ENCODE measurements at places on chromosomes 13 and 19.

DNA sequence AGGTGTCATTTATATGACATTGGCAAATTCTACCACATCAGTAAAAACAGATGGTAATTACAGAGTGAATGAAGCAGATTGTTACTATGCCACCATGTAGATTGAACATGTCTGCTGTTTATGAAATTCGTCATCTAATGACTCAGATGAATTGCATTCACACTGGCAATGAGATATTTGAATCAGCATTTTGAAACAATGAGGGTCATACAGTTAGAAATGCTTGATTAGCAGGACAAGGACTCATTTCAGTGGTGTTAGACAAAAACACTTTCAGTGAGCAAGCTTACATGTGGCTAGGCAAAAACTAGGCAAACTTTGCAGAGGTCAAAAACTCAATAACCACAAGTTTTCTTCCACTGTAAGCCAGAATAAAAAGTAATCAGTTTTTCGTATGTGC lies 1165.0 kb downstream of the SLITRK1 start:
- no peak for DNase-seq

DNA sequence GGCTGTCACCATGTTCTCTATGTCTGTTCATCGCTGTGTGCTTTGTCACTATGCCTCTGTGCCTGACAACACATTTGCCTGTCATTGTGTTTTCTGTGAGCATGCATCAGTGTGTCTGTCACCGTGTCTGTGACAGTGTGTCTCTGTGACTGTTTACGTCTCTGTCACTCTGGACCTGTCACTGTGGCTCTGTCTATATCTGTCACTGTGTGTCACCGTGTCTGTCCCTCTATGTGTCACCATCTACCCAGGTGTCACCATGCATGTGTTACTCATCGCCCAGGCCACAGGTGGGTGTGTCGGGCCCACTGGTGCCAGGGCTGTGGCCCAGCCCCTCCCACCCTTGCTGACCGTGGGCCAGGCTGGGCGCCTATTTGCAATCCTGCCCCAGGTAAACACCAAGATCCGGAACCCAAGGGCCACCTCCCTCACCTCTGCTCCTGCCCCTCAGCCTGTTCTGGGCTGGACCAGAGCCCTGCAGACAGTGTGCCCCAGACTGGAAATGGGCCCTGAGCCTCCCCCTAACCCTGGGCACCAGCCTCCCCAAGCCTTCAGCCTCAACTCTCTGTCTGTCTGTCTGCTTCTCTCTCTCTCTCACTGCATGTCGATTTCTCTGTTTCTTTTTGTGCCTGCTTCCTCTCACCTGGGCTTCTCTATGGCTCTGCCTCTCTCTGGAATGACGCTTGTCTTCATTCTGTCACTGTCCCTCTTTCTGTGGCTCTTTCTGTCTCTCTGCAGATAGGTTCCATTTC lies 7.7 kb downstream of the IRF2BP1 start:
- peak; percentile 59 for DNase-seq

DNA sequence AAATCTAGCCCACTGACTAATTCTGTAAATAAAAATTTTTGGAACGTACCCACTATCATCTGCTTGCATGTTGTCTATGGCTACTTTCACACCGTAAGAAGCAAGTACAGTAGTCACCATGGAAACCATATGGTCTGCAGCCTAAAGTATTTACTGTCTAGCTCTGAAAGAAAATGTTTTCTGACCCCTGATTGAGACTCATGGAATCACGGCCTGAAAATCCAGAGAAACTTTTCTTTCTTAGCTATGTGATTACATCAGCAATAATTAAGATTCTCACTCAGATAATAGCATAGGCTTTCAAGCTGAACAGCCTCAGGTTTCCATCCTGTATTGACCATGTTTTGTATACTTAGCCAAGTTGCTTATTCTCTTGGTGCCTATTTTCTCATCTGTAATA lies 264.6 kb downstream of the NHLRC3 start:
- no peak for DNase-seq

DNA sequence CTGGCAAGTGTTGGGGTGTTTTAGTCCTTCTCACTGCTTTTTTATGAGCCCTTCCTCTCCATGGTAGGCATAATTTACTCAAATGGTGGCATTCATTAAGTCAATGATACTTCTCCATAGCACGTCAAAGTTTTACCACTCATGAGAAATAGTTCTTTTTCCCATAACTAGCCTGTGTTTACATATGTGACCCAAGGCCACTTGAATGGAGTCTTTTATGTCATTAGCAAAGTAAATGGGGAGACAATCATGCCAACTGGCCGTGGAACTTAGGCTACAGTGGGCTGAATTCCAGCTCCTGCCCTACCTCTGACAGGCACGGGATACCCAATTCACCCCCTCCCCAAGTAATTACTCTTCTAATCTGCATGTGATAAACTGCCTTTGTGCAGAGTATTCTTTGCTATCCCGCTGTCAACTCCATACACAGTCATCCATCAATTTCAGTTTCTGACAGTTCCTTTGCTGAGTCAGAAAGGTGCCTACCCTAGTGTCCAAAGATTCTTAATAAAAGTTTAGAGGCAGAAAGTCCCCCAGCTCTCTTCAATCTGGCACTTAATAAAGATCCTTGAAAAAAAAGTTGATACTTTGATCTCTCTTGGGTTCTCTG lies 16.9 kb downstream of the PROSER1 start:
- no peak for DNase-seq

- DNase-seq: peak; percentile 78
Observed at GRCh38 chr19:1568320-1569019, at the start of gene MEX3D. TSS of gene MEX3D (minus strand) at chr19:1568325. CDS start at chr19:1568058, 267 bp downstream.

DNA sequence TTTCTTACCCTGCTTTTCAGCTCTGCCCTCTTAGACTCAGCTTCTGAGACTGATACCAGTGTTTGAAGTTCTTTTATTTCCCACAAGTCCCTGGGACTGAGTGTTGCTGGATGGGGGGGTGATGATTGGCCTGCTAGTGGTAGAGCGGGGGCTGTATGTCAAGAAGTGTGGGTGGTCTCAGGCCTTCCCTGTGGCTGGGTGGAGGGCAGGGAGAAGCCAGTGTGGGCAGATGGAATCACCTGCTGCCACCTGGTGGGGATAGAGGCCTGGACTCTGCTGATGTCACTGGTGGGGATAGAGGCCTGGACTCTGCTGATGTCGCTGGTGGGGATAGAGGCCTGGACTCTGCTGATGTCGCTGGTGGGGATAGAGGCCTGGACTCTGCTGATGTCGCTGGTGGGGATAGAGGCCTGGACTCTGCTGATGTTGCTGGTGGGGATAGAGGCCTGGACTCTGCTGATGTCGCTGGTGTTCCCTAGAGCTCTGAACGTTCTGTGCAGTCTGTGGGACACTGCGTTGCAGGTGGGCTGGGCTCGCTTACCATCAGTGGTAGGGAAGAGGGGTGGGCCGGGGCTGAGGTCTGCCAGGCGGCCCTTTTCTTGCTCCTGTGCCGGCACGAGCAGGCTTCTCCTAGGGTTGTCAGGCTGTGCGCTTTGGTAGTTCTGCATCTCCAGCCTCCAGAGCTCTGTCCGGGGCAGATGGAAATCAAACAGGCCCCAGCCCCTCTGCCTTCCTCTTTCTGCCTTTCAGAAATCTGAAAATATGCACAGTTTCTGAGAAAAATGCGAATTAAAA lies 101.3 kb downstream of the ARHGEF7 start:
- no peak for DNase-seq

- no peak for DNase-seq
Observed at GRCh38 chr19:2240881-2241760, 4.5 kb downstream of the SF3A2 start.

GRCh38 chr13:67094078-67094477 lies 136.1 kb downstream of the PCDH9 start:
- no peak for DNase-seq

GRCh38 chr19:1076046-1076386 lies 9.0 kb downstream of the ARHGAP45 start:
- DNase-seq: no peak

- DNase-seq: no peak
Observed at GRCh38 chr19:5318306-5318705, 22.3 kb downstream of the PTPRS start.

- no peak for DNase-seq
Observed at GRCh38 chr19:46052896-46053295, 12.1 kb upstream of the IGFL4 start.

- DNase-seq: peak; percentile 60
Observed at GRCh38 chr19:13195678-13196077, 45.5 kb downstream of the IER2 start.

- DNase-seq: no peak
Observed at GRCh38 chr13:82934000-82934399, 948.3 kb downstream of the SLITRK1 start.

DNA sequence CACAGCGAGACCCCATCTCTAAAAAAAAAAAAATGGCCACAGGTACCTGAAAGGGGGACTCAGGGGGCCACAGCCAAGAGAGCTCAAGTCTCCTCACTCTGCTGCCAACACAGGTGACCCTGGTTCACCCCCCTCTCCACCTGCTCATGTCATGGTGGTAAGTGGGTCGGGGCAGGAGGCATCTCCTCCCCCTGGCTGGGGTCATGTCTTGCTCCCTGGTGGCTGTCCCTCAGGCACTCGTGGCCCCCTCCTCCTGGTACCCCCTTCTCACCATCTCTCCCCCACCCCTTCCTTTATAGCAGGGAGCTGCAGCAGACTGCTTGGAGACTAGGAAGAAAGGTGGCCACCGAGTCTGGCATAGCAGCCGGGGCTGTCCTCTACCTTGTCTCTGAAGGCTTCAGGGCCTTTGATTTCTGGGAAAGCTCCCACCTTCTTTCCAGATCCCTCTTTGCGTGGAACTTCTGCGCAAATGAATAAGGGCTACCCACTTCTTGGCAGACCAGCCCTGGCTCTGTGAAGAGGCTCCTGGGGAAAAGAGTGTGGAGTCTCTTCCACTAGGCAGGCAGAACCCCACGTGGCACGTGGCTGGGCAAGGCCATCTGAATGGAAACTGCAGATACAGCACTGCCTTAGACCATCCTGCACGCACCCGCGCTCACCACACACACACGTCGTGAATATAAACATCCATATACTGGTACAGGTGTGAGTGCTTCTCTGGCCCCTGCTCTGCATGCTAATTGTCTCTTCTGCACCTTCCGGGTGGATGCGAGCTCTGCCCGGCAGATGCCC lies 20.1 kb upstream of the MIER2 start:
- no peak for DNase-seq

- DNase-seq: no peak
Observed at GRCh38 chr13:43864921-43865320, 14.6 kb downstream of the CCDC122 start.

GRCh38 chr19:38175422-38175821 lies 48.6 kb downstream of the DPF1 start:
- no peak for DNase-seq

GRCh38 chr13:98909016-98909415 lies 68.8 kb downstream of the DOCK9 start:
- DNase-seq: peak; percentile 31

- DNase-seq: no peak
Observed at GRCh38 chr13:89694451-89694850, 1653.0 kb upstream of the MIR17HG start.

- DNase-seq: no peak
Observed at GRCh38 chr19:1776606-1777147, 23.4 kb downstream of the ONECUT3 start.

GRCh38 chr13:84430015-84430414 lies 547.7 kb upstream of the SLITRK1 start:
- no peak for DNase-seq

GRCh38 chr19:18090545-18091216 lies 3.9 kb upstream of the IL12RB1 start:
- DNase-seq: no peak

GRCh38 chr13:39982745-39983144 lies 327.3 kb downstream of the COG6 start:
- DNase-seq: no peak

- DNase-seq: no peak
Observed at GRCh38 chr13:66219506-66219905, 1010.6 kb downstream of the PCDH9 start.

- no peak for DNase-seq
Observed at GRCh38 chr13:30313311-30313710, 6.0 kb upstream of the KATNAL1 start.

DNA sequence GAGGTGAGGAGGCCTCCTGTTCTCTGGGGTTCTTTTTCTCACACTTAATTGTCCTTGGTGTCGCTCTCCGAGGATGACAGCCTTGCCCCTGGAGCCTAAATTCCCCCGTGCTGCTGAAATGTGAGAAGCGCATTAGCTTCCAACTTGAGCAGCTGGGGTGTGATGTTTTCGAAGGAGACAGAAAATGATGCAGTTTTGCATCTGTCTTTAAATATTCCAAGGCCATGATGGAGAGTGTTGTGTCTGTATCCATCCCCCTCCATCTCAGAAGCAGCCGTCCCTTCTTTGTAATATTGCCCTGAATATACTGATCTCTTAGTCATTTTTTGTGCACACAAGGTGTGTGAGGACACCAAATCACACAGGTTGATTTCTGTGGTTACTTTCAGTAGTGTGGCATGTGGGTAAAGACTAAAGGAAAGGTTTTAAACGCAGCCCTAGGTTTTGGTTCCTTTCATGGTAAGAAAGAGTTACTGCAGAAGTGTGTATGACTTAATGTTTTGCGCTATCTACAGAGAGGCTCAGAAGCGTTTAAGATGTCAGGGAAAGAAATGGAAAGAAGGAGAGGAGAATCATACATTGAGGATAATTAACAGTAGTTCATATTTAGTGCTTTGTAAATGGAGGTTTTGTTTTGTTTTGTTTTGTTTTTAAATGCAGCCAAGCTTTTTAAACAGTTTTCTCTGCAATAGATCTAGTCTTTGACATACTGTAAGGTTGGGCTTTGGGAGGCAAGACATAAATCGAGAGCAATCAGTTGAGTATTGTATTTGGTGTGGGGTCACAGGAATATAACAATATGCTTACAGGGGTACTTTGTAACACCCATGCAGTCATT lies 1.6 kb downstream of the NBEA start:
- no peak for DNase-seq

DNA sequence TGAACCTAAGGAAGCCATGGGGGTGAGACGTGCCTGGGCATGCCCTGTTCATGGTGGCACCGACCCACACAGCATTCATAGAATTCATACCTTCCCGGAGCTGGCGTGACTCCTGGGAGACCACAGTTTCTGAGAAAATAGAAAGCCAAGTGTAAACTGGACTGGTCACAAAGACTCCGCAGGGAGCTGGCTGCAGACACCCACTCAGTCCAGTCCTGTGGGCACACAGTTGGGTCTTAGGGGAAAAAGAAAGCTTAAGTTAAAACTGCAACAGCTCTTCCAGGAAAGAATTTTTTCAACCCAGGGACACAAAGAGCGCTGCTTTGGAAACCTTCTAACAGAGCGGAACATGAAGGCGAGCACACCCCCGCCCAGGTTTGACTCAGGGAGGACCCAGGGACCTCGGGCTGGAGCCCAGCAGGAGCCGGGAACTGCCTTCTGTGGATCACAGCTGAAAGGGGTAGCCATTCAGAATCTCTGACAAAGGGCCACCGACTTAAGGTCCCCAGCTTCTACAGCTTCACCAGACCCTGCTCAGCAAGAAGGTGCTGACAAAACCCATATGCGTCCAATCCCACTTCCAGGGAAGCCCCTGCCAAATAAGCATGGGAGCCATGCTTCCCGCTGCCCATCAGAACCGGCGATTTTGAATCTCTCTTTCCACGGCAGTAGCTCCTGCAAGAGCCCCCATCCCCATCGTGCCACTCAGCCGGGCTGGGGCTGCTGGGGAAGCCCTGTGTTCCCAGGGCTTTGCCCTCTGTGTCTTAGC lies 183.7 kb downstream of the COL4A1 start:
- DNase-seq: no peak

- DNase-seq: no peak
Observed at GRCh38 chr13:98141091-98141490, 1.8 kb upstream of the FARP1 start.

GRCh38 chr13:46516599-46517338 lies 36.2 kb upstream of the LRCH1 start:
- no peak for DNase-seq

- no peak for DNase-seq
Observed at GRCh38 chr13:59893266-59893665, 270.5 kb downstream of the DIAPH3 start.

All from stimulated activated CD4-positive, alpha-beta T cell treated with anti-CD3 and anti-CD28 coated beads, Interleukin-1b, Interleukin-23, amount 100 ng/mL, for 48 hours (primary cell).